Pons (tissue), 1 donor: ENCODE measurements at places on chromosomes 5 and 9.

- DNase-seq = no peak
Measured at GRCh38 chr9:92633614-92634278, 36.2 kb downstream of the IPPK start.

GRCh38 chr5:6222121-6222520 is 156.2 kb downstream of the MED10 start:
- DNase-seq = no peak

DNA sequence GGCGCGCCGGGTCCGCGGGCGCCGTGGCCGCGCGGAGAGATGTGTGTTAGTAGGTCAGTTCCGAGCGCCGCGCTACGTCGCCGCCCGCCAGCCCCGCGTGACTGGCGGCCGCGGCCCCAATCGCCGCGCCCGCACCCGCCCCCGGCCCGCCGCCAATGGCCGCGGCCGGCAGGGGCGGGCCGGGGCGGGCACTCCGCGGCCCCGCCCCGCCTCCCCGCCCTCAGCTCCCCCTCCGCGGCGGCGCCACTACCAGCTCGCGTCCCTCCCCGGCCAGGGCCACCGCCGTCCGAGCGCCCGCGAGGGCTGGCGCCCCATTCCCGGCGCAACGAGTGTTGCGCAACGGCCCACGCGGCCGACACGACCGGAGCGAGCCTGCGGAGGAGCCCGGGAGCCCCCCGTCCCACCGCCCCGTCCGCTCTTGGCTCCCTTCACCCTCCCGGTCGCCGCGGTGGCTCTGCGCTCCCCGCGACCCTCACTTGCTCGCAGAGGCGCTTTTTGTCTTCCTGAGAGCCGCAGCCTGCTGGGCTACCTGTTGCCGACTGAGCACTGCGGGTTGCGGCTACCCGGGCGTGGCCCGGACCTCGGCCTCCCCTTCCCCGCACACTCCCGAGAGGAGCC is at the start of gene NFIL3:
TSS of gene NFIL3 (minus strand) at position 48 of the 618 bp plus-strand sequence. CDS start 13,098 bp downstream, outside the sequence.
- peak; percentile 72 for DNase-seq

GRCh38 chr5:14547666-14548065 is 33.9 kb upstream of the OTULINL start:
- no peak for DNase-seq

DNA sequence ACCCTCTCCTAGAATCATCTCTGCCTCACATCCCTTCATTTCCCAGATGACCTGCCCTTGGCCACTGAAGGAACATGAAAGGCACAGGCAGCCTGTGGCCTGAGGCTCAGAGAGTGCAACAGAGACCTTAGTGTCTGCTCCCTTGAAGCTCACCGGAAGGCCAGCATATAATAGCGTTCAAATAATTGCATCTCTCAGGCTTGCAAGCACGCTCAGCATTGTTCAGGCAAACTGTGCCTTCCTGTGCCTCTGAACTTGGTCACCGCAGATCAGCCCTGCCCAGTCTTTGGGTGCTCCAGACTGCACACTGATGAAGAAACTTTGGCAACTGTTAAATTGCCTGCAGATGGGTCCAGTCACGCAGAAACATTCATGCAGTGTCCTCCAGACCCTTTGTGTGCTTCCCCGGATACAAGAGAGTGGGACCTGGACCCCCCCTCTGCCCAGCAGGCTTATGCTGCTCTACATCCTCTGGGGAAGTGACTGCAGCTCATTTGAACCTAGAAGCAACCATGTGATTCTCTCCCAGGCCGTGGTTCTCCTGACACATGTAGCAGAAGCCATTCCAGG is 216.0 kb upstream of the ANKRD55 start:
- DNase-seq = no peak

GRCh38 chr9:75941066-75941465 is 50.6 kb downstream of the PCSK5 start:
- no peak for DNase-seq

DNA sequence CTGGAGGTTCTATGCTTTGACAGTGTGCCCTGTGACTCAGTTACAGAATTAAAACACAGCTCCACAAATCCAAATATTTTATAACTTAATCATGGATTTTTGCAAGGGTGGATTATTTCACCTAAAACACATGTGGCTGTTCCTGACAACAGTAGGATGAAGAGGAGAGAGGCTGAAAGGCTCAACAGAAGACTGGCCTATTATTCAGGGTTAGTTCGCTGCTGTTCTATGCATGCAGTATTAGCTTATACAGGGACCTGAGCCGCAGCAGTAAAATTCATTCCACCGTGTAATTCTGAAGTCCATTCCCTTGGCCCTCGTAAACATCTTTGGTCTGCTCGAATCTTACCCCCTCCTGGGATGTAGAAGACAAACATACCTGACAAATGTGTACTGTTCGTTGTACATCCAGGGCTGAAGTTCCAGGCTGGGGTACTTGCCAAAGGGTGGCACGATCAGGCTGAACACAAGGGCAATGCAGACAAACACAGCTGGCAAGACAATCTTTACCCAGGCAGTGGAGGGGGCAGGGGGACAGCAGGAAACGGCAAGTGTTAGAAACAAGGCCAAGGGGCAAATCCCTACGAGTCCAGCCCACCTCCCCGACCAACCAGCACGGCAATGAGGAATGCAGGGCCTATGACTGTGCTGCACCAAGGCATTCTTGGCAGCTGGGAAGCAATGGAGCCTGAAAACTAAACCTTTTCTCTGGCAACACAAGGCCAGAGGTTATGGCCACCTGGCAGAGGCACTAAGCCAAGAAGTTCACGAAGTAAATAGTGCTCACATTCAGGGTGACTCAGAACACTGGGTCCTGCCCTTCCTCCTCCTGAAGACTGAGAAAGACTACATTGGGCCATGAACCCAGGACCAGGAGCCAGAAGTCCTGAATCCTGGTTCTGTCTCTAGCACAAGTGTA is 46.8 kb downstream of the NIPSNAP3B start:
- DNase-seq = peak; percentile 36

DNA sequence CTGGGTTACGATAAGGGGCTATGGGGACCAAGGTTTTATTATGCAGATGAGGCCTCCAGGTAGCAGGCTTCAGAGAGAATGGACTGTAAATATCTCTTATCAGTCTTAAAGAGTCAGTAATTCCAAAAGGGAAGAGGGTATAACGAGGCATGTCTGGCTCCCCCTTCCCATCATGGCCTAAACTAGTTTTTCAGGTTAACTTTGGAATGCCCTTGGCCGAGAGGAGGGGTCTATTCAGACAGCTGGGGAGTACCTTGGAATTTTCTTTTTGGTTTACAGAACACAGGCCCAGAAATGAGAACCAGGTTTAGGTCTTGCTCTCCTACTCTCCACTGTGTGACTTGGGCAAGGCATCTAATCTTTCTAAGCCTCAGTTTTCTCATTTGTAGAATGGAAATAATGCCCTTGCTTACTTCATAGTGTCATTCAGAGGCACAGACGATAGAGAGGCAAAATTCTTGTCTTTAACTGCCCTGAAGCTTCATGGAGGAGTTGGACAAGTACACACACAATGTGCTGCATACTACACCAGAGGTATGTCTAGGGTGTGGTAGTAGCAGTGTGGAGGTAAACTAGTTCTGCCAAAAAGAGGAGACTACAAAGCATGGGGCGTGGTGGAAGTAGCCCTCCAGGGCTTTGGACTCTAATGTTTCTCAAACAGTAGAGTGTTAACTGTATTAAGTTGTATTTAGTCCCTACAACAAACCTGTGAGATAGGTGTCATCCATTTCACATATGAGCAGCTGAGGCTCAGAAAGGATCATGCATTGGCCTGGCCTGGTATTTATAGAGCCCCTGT is 45.5 kb downstream of the IRF1 start:
- DNase-seq = no peak

DNA sequence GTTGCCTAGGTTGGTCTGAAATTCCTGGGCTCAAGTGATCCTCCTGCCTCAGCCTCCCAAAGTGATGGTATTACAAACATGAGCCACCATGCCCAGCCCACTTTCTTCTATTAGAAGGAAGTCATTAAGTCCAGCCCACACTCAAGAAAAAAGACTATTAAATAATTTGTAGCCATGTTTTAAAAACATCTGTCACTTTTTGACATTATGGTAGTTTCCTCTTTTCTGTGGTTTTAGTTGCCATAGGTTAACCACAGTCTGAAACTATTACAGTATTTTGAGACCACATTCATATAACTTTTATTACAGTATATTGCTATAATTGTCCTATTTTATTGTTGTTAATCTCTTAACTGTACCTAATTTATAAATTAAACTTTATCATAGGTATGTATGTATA is 31.9 kb upstream of the C5orf24 start:
- DNase-seq = no peak

DNA sequence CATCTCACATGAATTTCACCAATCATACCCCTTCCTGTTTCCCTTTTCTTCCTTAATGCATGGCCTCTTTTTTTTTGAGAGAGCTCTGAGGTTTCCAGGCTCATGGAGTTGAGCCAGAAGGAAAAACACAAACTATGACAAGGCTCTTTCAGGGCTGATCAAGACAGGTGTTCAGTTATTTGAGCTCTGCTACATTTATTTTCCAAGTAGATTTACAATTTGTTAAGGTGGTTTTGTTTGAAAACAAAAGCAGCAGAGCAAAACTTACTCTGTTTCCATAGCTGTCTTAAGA is 62.4 kb upstream of the IL7R start:
- DNase-seq = no peak

DNA sequence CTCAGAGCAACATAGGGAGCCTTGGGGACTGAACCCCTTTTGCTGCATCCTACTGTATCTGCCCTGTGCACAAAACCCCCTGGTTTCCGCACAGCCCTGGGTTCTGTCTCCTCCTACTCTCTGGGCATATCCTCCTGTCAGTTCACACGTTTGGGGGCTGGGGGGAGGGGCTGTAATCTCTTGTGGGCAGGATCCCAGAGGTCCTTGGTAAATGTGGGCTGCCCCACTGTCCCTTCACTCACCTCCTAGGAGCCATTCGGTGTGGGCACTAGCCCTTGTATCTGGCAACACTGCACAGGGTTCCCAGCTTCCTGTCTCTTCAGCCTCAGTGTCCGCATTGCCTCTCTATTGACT is 271.8 kb upstream of the DMAC1 start:
- no peak for DNase-seq

DNA sequence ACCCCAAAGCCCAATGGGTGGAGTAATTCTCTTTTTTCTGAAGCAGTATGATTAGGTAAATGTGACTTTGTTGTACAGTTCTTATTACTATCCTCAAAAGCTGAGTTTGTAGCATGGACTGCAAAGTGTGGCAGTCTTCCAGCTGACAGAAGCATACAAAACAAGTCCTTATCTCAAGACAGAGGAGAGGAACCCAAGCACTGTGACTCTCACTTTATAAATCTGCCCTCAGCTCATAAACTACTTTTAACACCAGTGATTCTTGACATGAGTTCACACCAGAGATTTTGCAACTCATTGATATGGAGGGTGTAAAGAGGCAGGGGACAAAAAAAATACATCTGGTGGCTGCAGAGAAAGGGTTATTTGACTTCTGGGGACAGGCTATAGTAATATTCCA is 251.6 kb downstream of the NTRK2 start:
- DNase-seq = no peak

DNA sequence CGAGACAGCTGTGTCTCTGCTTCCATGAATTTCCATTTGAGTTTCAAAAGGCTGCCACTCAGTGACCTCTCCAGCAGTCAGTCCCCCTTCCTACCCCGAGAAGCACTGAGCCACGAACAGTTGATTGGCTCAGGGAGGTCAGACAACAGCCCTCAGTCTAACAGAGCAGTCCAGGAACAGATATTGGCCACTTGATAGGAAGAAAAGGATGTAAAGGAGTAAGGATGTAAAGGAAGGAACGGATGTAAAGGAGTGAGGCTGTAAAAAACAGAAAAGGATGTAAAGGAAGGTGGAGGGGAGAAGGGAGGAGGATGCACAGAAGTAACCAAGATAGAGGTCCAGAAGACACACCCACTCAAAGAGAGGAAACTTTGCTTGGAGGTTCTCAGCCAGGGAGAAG is 3.2 kb upstream of the NR4A3 start:
- DNase-seq = peak; percentile 21
